ENCODE measurements at places on chromosomes 4 and X.

DNA sequence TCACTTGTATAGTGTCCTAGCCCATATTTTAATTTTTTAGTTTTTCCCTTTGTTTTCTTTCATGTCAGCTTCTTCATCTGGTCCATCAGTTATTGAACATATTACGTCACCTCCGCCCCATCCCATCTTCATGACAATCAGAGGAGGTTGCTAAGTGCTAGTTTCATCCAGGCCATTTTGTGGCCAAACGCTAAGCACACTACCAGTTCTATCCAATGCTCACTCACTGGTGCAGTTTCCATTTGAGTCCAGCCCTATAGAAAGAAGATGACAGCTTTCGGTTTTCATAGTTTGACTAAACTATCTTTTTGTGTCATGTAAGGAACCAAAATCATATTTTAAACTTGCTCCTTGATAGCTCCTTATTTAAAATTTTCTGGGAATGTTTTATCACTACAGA, 304.2 kb downstream of the TENM3 start:
- no peak for DNase-seq

- no peak for DNase-seq
Measured at GRCh38 chr4:121842862-121843261, 19.2 kb upstream of the CCNA2 start.

DNA sequence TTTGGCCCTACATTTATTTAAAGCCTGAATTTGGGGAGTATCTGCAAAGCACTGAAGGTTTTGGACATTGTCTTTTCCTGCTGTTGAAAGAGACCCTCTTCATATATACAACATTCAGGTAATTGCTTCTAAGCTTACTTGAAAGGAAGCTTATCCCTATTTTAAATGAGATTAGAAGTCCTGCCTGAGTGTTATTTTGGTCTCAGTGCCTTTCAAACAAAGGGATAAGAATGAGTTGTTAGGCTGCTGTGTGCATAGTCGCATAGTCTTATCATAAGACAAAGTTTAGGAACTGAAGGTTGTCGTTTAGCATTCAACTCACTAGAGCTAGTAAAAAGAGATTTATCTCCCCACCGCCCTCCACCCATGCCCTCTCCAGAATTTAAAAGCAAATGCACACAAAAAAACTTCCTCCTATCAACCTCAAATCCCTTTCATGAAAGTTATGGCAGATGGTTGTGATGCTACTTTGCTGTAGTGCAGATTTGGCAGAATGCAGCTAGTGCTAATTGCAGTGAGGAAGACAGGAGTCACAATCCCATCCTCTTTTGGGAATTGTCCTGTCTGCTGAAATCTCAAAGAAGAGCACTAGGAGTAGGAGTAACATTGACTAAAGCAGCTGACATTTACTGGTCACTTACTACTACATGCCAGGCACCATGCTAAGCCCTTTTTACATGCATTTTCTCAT, 5.8 kb downstream of the HERC3 start:
- no peak for DNase-seq

DNA sequence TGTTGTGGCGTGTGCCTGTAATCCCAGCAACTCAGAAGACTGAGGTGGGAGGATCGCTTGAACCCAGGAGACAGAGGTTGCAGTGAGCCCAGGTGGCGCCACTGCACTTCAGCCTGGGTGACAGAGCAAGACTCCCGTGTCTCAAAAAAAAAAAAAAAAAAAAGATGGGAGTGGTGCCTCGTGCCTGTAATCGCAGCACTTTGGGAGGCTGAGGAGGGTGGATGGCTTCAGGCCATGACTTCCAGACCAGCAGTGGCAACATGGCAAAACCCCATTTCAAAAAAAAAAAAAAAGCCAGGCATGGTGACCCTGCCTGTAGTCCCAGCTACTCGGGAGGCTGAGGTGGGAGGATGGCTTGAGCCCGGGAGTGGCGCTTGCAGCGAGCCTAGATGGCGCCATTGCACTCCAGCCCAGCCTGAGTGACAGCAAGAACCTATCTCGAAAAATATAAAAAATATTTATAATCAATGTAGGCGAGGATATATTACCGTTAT, 27.0 kb downstream of the EIF2S3 start:
- DNase-seq, result peak; percentile 12

GRCh38 chr4:1090036-1090435, 23.3 kb downstream of the RNF212 start:
- no peak for DNase-seq

- no peak for DNase-seq
Measured at GRCh38 chr4:76527666-76528065, 92.6 kb downstream of the SHROOM3 start.

- DNase-seq, result no peak
Measured at GRCh38 chr4:165668694-165669093, 204.3 kb upstream of the TLL1 start.

DNA sequence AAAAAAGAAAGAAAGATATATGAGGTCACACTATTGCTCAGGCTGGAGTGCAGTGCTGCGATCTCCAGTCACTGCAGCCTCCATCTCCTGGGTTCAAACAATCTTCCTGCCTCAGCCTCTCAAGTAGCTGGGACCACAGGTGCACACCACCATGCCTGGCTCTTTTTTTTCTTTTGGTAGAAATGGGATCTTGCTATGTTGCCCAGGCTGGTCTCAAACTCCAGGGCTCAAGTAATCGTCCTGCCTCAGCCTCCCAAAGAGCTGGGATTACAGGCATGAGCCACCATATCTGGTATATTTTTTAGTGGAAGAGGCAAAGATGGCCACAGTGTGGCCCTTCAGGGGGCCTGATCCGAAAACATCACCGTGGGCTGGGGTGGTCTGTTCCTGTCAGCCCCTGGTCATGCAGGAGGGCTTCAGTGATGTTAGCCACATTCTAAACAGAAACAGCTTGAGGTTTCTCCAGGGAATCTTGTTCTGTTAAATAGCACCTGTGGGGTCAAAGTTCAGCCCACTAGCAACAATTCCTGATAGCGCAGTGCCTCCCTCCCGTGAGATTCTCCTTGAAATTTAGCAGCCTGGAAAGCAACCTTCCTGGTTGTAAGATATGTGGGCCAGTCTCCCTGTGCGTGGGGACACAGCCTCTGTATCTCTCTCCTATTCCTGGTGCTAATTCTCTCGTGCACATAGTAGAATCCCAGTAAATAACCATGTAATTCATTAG, 7.3 kb upstream of the DHRSX start:
- DNase-seq, result no peak

DNA sequence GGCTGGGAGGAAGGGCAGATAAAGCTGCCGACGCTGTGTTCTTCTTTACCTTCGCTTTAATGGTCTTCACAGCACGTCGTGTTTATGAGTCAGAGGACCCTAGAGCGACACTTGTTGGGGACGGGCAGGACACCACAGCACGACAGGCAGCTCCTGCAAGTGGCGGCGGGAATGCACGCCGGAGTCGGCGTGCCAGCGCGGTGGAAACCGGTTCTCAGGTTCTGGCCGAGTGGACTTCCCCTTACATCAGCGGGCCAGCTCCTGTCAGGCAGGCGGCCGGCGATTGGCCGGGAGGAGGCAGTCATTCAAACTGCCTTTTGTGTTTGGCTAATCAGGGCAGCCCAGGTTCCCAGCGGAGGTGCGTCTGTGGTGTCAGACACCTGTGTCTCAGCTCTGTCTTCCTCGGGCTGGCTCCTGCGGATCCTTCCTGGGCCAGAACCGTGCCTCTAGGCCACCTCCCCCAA, 150.9 kb downstream of the SHROOM3 start:
- no peak for DNase-seq

DNA sequence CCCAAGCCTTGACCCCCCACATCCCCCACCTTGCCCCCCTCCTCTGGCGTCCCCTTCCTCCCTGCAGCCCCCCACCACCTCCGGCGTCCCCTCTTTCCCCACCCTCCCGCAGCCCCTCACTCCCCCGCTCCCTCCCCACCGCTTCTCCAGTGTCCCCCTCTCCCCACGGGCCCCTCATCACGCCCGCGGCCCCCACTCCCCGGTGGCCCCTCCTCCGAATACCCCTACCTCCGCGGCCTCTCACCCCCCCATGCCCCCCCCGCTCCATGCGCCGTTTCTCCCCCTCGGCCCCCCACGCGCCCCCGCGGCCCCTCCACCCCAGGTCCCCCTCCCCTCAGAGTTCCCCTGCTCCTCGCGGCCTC, 562 bp downstream of the RNF212 start:
- no peak for DNase-seq

DNA sequence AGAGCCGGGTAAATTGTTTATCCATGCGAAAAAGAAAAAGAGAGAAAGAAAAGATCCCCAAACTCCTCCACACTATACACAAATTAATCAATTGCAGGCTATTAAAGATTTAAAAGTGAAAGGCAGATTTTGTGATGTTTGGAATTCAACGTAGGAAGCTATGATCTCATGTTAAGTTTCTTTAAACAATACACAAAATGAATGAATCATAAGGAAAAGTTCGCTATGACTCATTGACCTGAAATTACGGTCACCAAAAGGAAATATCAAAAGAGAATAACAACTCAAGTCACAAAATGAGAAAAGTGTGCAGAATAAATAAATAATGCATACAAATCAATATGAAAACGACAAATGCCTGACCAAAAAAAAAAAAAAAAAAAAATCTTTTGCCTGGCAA, 28.6 kb downstream of the CLNK start:
- no peak for DNase-seq

DNA sequence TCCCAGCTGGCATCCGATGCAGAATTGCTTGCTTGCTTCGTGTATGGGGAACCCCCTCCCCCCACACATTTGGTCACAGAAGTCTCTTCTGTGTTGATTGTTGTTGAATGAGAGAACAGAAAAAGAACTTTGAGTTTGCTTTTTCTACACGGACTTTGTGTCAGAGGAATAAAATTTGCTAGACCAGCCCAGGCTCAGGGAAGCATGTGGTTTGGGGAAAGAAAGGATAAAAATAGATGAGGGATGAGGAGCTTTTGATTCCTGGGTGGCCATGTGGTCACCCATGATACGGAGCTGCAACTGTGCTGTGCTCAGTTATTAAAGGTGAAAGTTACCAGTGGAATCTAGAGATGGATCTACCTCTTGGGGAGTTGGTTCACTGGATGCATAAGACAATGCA, 34.2 kb upstream of the ESX1 start:
- no peak for DNase-seq

DNA sequence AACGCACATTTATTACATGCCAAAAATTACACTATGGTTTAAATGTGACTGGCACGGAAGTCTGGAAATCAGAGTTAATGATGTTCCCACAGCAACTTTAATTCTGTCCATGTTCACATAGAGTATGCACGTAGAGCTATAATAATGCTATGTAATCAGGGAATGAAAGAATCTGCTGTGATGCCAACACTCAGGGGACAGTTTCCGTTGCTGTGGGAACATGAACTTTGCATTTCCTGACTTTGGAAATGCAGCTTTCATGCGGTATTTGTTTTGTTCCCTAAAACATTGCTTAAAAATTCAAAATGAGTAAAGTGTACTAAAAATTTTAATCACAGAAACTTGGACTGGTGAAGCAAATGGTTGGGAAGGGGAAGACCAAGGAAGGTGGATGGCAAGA, 65.7 kb downstream of the MAGEA1 start:
- DNase-seq, result no peak

DNA sequence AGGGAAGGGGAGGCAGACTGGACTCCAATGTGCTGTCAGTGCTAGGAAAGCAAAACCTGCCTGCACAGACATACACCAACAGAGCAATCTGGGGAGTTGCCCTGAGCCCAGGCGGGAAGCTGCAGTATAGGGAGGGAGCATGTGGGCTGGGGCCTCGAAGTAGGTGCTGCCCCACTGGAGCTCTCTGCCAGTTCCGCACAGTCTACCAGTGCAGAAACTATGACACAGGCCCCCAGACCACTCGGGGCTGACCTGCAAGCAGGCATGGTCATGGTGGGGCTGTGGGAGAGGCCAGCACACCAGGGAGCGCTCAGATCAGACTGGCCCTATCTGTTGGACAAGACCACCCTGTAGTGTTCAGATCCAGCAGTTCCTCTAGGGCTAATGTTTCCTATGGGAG, 344.1 kb upstream of the TRAM1L1 start:
- no peak for DNase-seq

DNA sequence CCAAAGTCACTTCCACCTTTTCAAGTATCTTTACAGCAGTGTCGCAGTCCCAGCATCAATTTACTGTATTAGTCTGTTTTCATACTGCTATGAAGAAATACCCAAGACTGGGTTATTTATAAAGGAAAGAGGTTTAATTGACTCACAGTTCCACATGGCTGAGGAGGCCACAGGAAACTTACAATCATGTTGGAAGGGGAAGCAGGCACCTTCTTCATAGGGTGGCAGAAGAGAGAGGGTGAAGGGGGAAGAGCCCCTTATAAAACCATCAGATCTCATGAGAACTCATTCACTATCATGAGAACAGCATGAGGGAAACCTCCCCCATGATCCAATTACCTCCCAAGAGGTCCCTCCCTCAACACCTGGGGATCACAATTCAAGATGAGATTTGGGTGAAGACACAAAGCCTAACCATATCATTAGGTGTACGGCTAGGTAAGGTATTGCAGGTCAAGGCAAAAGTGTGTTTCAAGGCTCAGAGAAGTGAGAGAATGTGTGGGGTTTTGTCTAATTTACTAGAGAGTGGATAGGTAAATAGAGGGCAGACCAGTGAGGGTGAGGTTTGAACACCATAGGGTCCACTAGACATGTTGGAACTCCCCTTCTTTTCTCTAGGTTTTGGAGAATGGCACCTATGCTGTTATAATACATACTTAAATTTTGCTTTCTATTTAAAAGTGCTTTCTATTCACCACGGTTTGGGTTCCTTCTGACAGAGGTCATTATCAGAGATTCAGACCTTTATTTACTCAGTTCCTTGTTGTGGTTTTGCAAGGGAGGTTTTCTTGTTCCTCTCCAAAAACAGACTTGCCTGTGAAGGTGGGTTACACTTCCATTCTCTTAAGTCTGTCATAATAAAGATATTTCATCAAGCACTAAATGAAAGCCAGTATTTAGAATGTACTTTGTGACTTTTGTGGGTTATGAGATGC, 186.6 kb downstream of the CPEB2 start:
- no peak for DNase-seq

DNA sequence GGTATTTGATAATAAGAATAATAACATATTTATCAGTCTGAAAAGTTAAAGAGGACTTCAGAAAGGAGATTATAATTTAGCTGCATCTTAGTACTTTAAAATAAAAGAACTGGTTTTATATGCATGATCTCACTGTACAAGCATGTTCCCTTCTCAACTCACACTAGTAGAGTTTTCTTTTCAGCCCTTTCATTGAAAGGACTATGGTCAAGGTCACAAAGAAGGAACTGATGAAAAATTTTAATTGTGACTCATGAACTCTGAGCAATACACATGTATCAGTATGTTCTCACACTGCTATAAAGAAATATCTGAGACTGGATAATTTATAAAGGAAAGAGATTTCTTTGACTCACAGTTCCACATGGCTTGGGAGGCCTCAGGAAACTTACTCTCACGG, 73.7 kb upstream of the NDST4 start:
- no peak for DNase-seq

GRCh38 chr4:83269256-83269655, 15.3 kb downstream of the COQ2 start:
- DNase-seq, result no peak

- DNase-seq, result no peak
Measured at GRCh38 chrX:34656842-34657725, at the start of gene TMEM47. Gene TMEM47 (minus strand): TSS chrX:34657285. CDS start chrX:34657029, 256 bp downstream.

- no peak for DNase-seq
Measured at GRCh38 chr4:152041295-152041694, 280.5 kb upstream of the GATB start.

Measured in T-helper 22 cell (primary cell).